ENCODE measurements at places on chromosomes 1 and 21.

- DNase-seq, result no peak
These were observed 17.8 kb downstream of the ABCG1 start for GRCh38 chr21:42236693-42237092.

DNA sequence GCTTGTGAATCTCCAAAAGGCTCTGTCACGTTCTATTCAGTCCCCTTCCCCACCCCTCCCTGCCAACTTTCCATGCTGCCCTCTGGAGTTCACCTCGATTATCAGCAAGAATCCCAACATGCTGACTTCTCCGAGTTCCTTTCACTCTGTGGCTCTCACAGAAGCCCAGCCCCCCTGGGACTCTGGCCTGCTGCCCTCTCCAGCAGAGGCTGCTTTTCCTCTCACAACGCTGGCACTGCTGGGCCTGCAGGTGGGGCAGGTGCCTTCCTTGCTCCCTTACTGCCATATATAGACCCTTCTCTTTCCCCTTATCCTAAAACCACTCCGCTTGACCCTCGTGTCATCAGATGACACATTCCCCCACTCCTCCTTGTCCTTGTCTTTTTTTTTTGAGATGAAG, 10.2 kb upstream of the RNF186 start:
- DNase-seq, result no peak

DNA sequence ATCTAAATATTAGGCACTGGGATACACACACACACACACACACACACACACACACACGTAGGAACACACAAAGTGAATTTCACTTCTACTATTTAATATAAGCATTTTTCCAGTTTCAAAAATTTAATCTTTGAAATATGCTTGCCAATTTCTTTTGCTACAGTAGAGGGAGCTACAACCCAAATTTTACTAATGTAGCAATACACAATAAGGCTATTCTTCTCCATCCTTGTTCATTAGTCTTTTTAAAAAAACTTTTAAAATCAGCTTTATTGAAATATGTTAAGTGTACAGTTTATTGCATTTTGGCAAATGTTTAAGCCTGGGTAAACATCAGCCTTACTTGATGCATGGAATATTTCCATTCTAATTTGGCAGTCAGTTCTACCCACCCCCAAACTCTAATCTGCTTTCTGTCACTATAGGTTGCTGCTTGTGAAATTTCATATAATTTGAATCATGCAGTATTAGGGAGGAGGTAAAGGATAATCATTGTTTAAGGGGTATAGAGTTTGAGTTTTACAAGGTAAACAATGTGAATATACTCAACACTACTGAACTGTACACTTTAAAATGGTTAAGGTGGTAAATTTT, 93.0 kb upstream of the TENT5C start:
- no peak for DNase-seq

DNA sequence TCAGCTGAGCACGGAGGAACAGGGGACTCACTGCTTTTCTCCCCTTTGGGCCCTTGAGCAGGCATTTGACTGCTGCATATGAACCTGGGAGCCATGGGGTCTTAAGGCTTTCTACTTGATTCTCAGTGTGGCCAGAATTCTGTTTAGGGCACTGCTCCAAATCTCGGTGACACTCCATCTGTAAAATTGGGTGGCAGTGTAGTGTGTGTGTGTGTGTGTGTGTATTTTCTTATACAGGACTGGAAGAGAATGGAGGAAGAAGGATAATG, 162.2 kb downstream of the PBX1 start:
- DNase-seq, result no peak

- DNase-seq, result no peak
These were observed 30.8 kb downstream of the ST6GALNAC3 start for GRCh38 chr1:76105372-76105771.

DNA sequence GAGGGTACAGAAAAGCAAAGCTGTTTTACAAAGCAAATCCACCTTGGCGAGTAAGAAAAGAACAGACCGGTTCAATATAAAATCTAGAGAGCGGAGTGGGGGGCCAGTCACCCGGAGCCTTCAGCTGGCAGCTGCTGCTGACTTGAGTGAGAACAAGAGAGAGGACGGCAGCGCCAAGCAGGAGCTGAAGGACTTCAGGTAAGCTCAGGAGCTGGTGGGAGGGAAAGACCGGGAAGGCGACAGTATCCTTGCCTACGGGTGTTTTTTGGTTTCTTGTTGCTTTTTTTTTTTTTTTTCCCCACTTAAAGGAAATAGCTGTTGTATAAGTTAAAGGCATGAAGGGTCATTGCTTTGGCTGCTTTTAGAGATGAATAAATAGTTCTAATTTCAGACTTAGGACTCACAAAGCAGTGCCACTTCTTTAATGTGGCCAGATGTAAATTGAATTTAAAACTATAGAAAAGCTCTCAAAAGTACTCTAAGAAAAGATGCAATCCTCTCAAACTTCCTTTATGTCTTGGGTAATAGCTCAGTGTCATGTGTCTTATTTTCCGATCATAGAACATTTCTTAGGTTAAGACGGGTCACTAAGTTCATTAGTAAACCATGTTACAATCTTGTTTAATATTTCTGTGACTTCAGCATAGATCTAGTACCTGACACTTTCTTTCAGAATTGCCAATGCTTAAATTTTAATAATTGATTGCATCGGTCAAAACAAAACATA, 82.8 kb downstream of the PRDM2 start:
- DNase-seq, result no peak

- no peak for DNase-seq
These were observed 185.4 kb downstream of the LYPLAL1 start for GRCh38 chr1:219359126-219359525.

DNA sequence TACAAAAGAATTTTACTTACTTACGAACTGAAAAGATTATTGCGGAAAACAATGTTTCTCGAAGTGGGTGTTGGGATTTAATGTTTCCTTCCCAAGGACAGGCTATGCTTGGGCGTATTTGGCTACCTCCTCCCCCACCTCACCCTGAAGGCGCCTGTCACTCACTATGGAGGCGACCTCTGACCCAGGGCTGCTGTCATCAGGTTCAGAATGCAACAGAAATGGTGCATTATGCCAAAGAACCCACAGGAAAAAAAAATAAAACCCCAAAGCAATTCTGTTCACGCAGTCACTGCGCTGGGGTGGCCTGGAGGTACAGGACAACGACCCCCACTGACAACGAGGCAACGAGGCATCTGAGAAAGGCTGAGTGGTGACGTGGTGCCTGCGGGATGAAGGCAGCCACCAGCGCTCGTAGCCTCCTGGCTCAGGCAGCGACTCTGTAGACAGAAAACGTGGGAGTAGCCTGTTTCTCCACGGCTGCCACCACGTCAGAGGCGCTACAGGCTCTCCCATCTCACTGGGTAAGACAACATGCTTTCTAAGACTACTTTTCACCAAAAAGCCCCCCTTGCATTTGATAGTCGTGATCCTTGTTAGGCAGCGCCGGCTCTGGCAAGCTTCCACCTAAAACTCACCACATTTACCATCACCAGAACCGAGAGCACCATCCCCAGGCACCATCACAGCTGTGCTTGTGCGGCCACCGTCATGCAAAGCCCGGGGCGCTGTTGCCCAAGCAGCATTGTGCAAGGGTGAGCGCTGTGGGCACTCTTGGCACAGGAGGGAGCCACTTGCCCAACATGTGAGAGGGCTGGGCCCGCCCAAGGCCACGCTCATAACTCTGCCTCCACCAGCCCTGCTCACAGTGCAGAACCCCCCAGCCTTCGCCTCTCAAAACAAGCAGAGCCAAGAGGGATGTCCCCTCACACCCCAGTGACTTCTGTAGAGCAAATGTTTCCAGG, 14.3 kb downstream of the NADK start:
- DNase-seq, result no peak

DNA sequence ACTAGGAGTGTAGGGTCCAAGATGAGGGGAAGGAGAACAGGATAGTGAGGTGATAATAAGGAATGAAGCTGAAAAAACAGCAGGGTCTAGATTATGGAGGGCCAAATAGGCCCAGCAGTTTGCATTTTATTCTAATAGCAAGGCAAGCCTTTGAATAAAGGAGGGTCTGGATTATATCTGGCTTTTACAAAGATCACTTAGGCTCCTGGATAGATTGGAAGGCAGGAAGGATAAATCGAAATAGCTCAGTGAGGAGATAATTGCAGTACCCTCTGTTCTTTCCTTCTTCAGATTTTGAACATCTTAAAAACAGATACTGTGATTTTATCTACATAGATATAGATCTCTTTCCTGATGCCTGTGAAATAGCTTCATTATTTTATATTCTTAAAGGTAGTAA, 53.8 kb upstream of the PTGFR start:
- no peak for DNase-seq

- DNase-seq, result no peak
These were observed 10.6 kb downstream of the S100A6 start for GRCh38 chr1:153525088-153525728.

- DNase-seq, result no peak
These were observed 607.0 kb downstream of the AGBL4 start for GRCh38 chr1:49416758-49417157.

- DNase-seq, result no peak
These were observed 9.9 kb downstream of the OBSCN start for GRCh38 chr1:228217551-228218344.

DNA sequence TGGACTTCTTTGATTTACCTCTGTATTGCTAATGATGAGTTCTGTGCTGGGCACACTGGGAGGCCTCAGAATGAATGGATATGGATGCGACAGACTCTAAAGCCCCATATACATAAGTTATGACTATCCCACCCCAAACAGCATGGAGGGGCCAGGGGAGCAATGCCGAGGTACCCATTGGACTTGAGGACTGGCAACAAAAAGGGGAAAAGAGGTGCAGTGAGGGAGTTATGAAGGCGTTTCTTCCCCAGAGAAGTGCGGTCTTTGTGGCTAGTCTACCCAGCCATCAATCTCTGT, 15.2 kb upstream of the CDCA8 start:
- no peak for DNase-seq

DNA sequence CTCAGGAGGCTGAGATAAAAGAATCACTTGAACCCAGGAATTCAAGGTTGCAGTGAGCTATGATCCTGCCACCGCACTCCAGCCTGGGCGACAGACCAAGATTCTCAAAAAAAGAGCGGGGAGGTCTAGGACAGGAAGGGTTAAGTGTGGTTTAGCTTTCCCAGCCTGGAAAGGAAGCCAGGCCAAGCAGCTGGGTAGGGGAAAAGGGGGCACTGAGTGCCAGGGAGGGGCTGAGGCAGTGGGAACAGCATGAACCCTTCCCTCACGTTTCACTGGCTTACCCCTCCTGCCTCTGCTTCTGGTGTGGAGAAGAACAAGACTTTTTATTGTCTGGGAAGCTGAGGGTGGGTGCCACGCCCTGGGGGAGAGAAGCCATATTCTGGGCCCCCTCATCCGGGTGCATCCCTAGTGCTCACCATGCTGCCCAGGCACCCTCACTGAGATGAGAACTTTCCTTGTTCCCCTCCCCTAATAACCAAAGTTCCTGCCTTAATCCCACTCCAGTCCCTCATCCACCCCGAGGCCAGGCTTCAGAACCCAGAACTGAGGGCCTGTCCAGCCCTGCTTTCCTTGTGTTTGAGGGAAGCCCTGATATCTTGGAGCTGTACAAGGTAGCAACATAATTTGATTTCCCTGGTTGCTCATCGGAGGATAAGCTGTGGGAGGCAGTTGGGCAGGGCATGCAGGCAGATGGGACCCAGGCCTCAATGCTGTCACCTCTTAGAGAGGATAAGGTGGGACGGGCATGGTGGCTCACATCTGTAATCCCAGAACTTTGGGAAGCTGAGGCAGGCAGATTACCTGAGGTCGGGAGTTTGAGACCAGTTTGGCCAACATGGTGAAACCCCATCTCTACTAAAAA, 2.0 kb upstream of the LMNA start:
- no peak for DNase-seq

DNA sequence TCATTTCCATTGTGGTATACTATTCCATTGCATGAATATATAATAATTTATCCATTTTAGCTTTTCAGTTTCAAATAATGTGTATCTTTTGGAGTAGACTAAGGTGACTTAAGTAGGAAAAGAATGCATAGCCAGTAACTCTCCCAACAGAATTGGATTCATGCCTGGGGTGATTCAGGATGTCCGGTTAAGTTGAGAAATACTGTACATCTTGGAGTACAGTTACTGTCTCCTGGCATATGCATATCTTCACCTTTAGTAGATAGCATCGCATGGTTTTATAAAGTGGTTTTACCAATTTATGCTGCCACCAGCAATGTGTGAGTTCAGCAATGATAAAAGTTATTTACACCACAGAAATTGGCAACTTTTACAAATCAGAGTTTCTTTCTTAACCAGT, 18.6 kb upstream of the SLC6A9 start:
- no peak for DNase-seq

- no peak for DNase-seq
These were observed 138.8 kb upstream of the ARHGEF16 start for GRCh38 chr1:3315399-3316339.

DNA sequence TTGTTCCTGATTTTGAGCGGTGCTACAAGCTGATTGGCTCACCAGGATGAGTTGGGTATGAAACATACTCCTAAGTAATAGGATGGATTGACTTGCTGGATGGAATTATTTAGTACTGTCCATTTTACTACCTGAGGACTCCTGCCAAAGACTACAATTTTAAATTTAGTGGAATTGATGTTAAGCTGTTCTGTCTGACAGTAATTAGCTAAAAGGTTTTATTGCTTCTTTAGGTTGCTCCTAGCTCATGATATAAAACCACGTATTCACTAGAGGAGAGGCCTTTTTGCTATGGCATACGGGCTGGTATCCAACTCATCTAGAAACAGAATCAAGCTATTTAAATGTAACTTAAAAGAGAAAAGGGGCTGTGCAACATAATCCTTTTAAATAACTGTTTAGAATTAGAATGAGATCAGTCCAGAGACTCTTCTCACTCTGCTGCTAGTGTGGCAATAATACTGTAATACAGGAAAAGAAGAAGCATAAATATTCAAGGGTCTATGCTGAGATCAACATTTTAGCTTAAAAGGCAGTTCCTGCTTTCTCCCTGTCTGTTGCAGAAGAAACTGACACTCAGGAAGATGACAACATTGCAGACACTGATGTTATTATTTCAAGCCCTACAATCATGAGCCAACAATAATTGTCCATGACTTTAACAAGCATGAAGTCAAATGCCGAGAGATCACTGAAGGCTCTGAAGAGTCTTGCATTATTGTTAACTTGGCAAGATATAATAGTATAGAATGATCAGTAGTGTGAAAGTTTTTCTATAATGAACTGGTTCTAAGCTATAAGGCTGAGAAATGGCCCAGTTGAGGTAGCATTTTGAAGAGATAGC, 258.7 kb upstream of the ADGRL4 start:
- DNase-seq, result no peak

Measured in NCI-H1436 treated with DMSO at 0.1 percent for 48 hours (cell line).